ENCODE measurements at places on chromosomes 2 and 18.
A peak's percentile ranks its signal among the peaks of the same experiment; 100 is the strongest.

- DNase-seq: no peak
These were observed 83.8 kb downstream of the AGAP1 start for GRCh38 chr2:235577404-235578330.

DNA sequence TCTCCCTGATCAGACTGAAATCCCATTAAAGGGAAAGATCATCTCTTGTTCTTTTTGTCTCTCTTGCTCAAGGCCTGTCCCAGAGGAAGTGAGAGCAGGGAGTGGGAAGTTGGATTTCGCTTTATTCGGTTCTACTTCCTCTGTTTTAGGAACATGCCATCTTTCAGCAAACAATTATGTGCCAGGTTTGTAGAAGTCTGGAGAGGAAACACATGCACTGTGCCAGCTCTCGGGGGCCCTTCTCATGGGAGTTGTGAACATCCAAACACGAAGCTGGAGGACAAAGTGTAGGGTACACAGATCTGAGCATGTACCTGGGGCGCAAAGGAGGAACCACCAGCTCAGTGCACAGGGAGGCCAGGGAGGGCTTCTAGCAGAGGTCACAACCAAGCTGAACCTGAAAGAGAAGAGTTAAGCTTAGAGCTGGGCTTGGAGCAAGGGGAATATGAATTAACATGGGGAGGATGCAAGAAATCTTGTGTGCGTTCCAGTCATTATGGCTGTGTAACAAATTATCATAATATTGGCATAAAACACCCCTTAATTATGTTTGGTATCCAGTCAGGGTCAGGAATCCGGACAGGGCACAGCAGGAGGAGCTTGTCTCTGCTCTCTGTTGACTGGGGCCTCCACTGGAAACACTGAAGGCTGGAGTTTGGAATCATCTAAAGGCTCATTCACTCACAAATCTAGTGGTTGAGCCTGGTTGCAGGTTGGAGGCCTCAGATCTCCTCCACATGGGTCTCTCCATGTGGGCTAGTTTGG, 128.6 kb downstream of the ZFP36L2 start:
- DNase-seq: no peak

DNA sequence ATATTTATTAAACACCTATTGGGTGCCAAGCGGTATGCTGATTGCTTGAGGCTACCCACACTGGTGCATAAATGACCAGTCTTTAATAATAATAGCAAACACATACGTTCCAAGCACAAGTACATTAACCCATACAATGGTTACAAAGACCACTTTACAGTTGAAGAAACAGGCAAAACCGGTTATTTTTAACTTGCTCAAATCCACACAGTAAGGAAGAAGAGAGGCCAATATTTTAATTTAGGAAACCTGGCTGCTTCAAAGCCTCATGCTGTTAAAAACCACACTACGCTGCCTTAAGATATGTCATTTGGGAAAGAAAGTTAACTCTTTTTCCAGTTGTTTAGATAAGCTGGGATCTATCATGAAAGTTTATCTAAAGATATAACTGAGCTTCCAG, 2.4 kb upstream of the IMPA2 start:
- DNase-seq: no peak

DNA sequence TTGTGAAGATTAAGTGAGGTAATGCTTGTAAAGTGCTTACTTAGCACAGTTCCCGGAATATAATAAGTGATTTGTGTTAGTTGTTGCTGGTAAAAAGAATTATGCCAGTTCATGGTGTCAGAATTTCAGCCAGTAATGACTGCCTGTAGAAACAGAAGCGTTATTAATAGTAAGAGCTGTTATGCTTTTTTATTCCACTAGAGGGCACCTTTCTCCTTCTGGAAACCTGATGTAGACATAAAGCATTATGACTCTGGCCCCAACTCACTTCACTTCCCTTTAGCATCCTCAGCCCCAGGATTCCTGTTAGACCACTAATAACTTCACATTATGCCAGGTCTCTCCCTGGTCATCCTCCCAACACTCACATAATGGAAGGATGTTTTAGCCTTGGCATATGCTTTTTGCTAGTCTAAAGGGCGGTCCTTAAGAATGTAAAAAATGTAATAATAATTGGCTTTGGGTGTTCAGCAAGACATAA, 34.9 kb downstream of the C18orf54 start:
- DNase-seq: peak; percentile 67

DNA sequence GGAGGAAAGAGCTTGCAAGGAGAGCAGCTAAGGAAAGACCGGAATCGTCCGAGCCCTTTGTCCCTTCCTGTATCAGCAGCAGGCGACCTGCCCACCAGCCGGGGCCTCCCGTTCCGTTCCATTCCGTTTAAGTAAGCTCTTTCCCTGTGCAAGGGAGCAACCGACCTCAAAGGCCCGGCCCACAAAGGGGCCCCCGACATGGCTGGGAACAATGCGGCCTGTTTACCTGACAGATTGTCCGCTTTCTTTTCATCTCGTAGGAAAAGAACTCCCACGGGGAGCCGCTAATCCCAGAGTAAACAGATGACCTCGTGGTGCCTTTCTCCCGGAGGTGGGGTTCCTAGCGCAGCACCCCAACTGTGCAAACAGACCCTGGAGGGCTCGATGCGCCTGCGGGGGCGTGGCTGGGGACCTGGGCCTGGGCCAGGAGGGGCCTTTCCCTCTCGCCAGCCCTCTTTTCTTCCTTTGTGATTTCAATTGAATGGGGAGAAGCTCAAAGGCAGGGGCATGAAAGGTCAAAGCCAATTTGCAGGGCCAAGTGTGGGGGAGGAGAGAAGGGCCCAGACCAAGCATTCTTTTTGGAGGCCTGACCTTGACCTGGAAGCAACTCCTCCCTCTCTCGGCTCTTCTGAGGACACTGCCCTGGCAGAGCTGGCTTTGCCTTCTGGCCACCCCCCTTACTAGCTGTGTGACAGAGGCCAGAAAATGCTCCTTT, 120.2 kb downstream of the INHBB start:
- no peak for DNase-seq

DNA sequence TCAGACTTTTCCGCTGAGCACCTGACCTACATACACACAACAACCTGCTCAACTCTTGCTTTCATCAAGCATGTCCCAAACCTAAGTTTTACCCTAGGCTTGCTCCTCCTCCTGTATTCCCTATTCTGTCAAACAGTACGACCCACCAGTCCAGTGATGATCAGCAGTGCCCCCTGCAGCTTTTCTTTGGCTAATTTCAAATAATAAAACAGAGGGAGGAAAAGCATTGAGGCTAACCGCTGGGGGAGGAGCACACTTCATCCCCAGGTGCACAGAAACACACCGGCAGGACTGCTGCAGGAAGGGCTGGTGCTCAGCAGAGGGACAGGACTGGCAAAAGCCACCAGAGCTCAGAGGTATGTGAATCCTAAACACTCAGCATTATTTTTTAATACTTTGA, 21.2 kb downstream of the E2F6 start:
- DNase-seq: no peak

- no peak for DNase-seq
These were observed 19.4 kb downstream of the CHMP3 start for GRCh38 chr2:86543793-86544192.

DNA sequence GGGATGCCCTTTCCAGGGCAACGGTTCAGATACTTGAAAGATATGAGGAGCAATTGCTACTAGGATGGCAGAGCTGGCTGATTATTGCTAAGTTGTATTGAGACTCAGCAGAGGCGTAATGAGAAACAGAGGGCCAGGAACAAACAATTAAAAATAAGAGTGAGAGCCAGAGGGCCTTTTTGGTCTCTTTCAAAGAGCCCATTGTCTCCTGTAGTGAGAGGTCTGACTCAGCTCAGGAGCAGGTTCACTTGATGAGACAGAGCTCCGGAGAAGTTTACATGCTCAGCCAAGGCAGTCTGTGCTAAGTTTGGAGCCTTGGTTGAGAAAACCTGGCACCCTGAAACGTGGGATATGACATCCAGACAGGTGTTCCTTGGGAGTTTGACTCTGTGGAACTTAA, 303.9 kb upstream of the DLGAP1 start:
- DNase-seq: no peak

DNA sequence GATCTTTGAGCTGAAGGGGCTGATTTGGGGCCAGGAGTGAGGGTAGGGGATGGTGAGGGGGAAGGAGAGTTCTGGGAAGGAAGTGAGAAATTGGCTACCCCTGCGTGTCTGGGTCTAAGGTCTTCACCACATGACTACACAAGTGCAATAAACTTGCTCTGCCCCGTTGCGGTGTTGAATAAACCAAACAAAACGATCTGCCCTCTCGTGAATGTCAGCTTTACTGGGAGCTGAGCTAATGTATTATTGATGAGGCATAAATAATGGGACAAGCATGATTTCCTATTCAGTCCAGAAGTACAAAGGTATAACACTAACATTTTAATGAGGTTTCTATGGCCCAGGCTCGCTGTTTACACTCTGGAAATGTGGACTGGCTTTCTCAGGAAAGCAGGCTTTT, 8.0 kb upstream of the CFAP221 start:
- DNase-seq: no peak

DNA sequence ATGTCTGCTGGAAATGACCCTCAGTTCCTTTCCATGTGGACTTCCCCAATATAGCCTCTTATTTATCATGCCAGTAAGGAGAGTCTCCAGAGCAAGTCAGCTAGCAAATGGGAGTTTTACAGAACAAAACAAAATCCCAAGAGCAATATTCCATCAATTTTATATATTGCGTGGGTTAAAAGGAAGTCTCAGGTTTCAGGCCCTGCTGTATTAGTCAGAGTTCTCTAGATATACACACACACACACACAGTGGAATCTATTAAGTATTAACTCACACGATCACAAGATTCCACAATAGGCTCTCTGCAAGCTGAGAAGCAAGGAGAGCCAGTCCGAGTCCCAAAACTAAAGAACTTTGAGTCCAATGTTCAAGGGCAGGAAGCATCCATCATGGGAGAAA, 102.8 kb upstream of the MAP2 start:
- no peak for DNase-seq

GRCh38 chr18:45828917-45829811, 3.7 kb downstream of the SIGLEC15 start:
- no peak for DNase-seq

DNA sequence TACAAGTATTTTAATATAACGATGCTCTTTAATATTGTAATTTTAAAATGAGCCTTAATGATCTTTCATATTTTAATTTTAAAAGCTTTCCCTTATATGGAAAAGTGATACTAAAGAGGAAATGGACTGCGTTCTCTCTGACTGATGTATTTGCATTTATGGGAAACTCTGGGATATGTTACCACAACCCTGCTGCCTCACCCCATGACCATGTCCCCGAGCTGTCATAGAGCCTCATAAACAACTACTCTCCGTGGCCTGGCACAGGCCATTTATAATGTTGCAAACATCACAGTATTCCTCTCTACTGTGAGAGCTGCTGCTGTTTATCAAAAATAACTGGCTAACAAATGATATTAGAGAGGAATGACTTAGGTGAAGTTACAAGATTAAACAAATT, 75.8 kb upstream of the SEC11C start:
- no peak for DNase-seq

DNA sequence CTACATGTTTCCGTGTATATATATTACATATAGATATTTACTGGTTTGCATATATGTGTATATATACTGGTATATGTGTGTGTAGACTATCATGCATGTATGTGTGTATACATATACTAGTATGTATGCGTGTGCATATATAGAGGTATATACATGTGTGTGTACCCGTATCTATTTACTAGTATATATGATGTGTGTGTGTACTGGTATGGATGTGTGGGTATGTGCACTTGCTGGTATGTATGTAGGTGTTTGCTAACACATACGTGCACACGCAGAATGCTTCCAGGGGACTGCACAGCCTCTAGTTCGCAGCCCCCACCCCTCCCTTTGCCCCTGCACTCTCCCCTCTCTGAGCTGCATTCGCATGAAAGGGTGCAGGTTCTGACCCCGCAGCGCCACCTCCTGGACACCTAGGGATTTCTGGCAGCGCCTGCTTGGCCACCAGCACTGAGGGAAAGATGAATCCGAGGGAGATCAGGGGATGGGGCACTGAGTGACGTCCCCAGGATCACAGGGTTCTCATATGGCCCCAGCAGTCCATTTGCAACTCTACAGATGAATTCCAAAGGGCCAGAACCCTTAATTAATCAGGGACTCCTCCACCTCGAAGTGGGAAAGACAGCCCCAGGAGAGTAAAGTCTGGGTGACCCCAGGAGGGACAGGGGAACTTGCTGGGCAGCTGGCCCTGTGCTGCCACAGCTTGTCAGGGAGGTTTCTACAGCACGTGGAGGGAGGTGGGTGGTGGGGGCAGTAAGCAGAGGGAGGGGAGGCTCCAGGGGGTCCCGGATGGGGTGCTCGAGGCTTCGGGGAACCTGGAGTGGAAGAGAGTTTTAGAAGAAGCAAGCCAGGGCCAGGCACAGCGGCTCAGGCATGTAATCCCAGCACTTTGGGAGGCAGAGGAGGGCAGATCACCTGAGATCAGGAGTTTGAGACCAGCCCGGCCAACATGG, 66.8 kb upstream of the ASAP2 start:
- DNase-seq: peak; percentile 88

- DNase-seq: no peak
These were observed 237.0 kb downstream of the ZNF804A start for GRCh38 chr2:184835398-184835715.

GRCh38 chr2:111030945-111031344, 89.8 kb upstream of the BCL2L11 start:
- DNase-seq: no peak

- no peak for DNase-seq
These were observed 226.3 kb downstream of the ZNF804A start for GRCh38 chr2:184824597-184824996.

GRCh38 chr2:146244131-146244530, 1600.7 kb upstream of the ACVR2A start:
- DNase-seq: no peak

- DNase-seq: peak; percentile 55
These were observed 101.4 kb upstream of the RASGRP3 start for GRCh38 chr2:33375054-33375453.

DNA sequence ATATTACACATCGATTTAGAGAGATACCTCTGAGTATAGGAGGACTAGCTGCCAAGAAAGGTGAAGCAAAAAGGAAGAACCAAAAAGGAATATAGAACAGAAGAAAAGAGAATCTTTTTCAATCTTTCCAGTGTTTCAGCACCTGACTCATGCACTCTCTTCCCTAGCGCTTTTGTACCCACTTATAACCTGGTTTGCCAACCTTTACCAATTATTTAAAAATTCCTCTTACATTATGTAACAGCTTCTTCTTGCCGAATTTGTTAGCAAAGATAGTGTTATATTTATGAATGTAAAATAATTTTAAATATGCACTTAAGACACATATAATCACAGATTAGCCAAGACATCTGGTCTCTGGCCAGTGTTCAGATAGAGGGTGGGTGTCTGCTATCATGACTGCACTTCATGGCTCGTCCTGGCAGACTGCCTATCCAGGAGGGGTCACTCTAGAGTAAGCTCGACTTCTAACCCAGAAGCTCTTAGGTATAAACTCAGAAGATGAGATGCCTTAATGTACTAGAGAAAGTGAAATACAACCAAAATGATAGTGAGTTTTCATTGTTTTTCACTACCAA, 122.9 kb downstream of the ATAD2B start:
- DNase-seq: no peak

DNA sequence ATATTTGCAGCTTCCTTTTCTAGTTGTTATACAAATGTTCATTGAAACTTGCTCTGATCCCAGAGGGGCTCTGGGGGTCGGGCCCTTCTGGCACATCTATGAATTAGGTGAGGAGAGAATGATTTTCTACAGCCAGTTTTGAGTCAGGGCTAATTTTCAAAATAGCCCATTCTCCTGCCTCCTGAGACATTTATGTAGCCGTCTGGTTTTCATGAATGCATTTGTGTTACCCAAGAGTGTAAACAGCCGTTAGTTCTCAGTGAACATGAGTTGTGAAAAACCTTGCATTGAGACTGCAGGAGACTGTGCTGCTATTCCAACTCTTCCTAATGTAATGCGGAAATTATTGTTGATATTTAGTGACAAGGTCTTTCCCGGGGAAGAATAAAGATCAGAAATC, 122.5 kb downstream of the ICOS start:
- DNase-seq: no peak

- DNase-seq: no peak
These were observed 36.5 kb downstream of the POLR1A start for GRCh38 chr2:86069091-86069685.

All from GM03348 (cell line).